CD4-positive, alpha-beta memory T cell (primary cell): ENCODE measurements at places on chromosomes 1 and 21.
A peak's percentile ranks its signal among the peaks of the same experiment; 100 is the strongest.

DNA sequence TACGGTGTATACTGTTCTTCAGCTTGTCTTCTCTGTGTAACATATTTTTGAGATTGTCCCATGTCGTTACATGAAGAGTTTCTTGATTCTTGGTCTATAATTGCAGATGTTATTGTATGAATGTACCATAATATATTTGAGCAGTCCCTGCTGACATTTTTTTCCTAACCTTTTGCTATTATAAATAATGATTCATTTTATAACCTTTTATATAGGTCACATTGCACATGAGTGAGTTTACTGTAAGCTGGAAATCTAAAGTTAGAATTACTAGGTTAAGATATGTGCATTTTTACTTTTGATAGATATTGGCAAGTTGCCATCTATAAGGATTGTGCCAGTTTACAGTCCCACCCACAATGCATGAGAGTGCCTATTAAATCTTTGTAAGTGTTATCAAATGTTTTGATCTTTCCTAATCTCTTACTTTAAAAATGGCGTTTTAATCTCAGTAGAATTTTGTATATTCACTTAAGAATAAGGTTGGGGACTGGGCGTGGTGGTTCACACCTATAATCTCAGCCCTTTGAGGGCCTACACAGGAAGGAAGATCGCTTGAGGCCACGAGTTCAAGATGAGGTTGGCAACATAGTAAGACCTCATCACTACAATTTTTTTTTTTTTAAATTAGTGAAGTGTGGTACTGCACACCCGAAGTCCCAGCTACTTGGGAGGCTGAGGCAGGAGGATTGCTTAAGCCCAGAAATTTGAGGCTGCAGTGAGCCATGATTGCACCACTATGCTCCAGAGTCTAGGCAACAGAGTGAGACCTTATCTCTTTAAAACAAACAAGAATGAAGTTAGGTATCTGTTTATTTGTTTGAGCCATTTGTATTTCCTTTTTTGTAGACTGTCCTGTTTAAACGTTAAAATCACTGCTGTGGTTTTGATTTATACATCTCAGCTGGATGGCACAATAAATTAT, 36.5 kb downstream of the ZMYM1 start:
- DNase-seq, result peak; percentile 26

DNA sequence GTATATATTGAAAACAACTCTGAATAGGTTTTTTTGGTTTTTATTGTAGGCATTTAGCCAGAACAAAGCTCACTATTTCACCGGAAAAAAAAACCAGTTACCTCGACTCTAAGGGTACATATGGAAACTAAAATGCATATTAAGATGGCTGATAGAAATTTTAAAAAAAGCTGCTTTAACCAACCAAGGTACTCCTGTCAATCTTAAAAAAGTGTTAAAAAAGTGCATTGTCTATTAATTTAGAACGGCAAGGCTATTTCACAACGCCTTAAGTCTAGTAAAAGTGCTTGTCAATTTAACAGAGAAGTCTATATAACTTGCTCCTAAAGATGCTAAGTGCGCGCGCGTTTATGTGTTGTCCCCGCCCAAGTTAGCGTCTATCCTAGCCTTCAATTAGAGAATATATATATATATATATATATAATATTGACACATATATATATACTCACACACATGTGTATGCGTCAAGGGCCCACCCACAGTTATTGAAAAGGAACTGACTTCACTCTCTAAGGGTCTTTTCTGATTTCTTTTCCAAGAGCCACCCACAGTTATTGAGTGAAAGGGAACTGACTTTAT, 934 bp downstream of the ASPM start:
- DNase-seq, result no peak

DNA sequence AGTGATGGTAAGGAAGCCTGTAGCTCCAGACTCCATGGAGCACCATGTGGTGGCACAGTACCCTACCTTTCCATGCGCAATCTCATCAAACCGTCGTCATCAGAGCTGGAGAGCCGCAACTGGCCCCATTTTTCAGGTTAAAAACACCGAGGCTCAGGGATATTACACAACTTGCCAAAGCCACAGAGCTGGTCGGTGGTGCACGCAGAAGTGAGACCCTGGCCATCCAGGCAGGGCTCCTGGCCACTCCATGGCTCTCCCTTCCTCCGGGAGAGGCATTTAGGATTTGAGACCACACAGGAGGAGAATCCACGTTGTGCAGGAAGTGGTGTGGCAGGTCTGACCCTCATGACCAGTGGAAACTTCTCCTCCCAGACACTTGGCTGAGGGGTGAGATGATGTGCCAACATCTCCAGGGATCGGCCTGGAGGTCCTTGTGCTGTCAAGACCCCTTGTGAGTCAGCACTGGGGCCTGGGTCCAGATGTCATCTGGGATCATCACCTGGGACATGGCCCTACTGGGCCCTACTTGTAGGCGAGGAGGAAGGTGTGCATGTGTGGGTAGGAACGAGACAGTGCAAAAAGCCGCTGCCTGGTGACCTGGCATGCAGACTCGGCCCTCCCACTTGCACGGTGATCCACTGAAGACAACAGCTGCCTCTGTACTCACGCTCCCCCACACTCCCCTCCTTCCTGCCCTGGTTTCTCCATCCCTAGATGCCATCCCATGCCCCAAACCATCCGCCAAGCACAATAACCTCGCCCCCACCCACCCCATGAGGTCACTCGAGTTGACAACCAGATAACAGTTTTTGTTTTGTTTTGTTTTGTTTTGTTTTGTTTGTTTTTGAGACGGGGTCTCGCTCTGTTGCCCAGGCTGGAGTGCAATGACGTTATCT, 10.4 kb downstream of the TFF3 start:
- DNase-seq, result no peak

DNA sequence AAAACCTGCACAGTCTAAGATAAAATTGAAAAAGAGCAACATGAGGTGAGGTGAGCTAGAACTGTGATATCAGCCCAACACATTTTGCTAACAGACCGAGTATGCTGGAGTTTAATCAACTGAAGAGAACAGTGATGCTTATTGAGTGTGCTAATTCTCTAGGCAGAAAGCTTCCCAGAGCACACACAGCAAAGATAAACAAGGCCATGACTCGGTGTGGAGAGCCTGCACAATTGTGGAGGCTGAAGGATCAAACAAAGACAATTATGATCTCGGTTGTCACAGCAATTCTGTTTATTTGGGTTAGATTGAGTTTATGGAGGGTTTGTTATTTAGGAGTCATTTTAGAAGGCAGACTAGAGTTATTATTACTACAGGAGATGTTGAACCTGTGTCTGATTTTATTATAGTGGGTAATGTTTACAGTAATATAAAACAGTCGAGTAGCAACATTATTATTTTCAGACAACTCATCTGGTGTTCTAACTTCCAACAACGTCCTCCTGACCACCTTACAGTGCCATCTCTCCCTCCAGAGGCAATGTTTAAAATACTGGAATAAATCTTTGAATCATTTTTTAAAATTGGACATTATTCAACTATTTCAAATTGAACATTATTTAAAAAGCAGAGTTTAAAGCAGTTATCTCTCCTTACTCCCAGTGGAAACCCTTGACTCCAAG, 40.2 kb downstream of the DPT start:
- no peak for DNase-seq

DNA sequence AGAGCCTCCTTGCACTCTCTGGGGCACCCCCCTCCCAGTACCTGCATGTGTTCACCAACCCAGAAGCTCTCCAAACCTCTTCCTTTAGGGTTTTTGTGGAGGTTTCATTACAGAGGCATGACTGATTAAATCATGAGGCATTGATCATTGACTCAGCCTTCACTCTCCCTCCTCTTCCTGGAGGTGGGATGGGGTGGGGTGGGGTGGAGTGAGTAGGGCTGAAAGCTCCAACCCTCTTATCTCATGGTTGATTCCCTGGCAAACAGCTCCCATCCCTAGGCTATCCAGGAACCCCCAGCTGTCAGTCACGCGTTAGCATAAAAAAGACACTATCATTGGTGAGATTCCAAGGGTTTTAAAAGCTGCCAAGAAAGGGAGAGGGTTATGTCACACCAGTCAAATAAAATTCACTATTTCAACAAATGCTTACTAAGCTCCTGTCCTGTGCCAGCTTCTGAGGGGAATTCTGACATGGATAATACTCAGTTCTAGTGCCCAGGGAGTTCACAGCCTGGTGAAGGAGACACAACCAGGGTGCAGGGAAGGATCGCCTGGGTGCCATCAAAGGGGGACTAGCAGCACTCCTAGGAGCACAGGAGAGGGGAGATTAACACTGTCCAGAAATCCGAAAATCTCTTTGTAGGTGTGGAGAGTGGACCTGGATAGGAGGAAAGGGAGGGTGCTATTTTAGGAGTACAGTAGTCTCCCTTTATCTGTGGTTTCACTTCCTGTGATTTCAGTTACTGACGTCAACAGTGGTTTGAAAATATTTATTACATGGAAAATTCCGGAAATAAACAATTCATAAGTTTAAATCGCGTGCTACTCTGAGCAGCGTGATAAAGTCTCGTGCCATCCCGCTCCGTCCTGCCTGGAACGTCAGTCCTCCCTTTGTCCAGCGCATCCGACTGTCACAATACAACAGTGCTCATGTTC, 6.8 kb upstream of the IL24 start:
- peak; percentile 20 for DNase-seq

- DNase-seq, result no peak
Observed at GRCh38 chr1:216293683-216294082, 129.6 kb downstream of the USH2A start.

GRCh38 chr1:223877804-223878203, 32.1 kb upstream of the TP53BP2 start:
- DNase-seq, result no peak

- no peak for DNase-seq
Observed at GRCh38 chr21:26079366-26079765, 91.2 kb downstream of the APP start.

GRCh38 chr1:111241797-111242196, 14.3 kb downstream of the CHI3L2 start:
- no peak for DNase-seq

DNA sequence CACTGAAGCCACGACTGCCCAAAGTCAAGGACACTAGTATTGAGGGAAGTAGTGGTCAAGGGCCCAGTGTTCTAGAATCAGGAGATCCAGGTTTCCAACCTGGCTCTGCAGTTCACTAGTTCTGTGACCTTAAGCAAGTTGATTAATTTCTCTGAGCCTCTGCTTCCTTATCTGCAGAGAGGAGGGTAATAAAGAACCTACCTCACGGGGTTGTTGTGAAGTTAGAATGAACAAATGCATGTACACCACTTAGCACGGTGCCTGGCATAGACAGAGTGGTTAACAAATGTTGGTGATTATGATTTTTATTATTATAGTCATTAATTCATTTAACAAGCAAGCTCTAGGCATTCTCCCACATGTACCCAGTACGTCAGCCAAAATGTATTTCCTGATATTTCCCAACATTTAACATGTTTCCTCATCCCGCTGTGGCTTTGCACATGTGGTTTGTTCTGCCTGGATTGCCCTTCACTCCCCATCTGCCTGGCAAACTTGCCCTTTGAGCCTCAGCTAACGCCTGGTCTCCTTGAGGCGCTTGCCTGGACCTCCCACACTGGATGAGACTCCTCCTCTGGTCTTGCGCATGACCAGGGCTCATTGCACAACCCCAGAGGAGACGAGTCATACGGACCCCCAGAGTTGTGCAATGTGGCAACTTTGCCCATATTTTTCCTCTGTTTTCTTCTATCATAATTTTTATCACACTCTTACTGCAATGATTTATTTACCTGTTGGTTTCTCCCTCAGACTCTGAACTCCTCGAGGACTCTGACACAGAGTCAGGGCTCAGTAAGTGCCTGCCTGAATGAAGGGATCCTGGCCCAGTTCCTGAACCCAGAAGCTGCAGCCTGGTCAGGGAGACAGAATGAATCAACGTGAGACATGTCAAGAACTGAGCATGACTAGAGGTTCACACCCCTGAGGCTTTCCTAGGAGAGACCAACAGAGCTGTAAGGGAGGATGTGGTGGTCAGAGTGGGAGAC, 20.7 kb upstream of the MFSD2A start:
- no peak for DNase-seq

GRCh38 chr21:46622226-46622625, 13.2 kb upstream of the PRMT2 start:
- peak; percentile 76 for DNase-seq

GRCh38 chr1:55252942-55253589, 37.9 kb upstream of the USP24 start:
- no peak for DNase-seq

- DNase-seq, result no peak
Observed at GRCh38 chr1:243638186-243638585, 211.9 kb downstream of the AKT3 start.

DNA sequence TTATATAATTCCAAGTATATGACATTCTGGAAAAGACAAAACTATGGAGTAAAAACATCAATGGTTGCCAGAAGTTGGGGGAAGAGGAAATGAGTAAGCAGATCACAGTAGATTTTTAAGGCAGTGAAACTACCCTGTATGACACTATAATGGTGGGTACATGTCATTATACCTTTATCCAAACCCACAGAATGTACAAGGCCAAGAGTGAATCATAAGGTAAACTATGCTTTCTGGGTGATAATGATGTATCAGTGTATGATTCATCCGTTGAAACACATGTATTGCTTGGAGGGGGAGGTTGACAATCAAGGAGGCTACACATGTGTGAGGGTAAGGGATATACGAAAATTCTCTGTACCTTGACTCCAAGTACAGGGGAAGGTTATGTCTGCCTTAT, 862.7 kb downstream of the PLA2G4A start:
- no peak for DNase-seq

- no peak for DNase-seq
Observed at GRCh38 chr1:51072043-51072439, 30.0 kb upstream of the C1orf185 start.

GRCh38 chr1:2597441-2598328, 11.1 kb downstream of the PRXL2B start:
- no peak for DNase-seq

DNA sequence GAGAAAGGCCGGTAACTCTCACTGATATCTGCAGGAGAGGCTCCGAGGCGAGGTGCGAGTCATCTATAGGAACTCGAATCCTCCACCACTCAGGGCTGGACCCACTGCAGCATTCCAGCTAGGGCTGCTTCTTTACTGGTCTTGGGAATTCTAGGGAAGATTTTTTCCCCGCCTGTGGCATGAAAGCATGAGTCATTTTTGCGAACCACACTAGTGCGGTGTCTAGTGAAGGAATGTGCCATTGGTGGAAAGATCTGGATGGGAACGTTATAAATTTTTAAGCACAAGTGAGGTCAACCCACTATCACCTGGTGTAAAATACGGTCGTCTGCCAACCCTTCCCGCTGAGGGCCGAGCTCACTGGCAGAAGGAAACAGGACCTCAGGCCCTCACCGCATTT, 49.7 kb downstream of the SYF2 start:
- no peak for DNase-seq

DNA sequence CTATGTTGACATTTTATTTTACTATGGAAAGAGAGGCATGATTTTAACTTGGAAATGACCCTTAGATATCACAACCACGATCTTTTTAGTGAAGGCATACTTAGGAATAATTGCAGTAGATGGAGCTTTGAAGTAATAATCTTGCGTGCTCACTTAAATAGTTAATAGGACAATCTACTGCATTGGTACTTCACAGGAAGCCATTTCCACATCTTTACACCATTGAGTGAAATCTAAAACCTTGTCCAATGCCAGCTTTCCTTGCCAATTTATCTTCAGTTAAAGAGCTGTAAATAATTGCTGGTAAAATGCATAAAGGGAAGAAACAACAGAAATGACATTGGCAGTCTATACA, 586.3 kb downstream of the ADGRL2 start:
- DNase-seq, result no peak
